ENCODE measurements at places on chromosomes 1 and 21. TPM values are rescaled to one million over a fixed set of nuclear protein-coding genes. Genes with fewer than 3 reads are reported as not detected.

DNA sequence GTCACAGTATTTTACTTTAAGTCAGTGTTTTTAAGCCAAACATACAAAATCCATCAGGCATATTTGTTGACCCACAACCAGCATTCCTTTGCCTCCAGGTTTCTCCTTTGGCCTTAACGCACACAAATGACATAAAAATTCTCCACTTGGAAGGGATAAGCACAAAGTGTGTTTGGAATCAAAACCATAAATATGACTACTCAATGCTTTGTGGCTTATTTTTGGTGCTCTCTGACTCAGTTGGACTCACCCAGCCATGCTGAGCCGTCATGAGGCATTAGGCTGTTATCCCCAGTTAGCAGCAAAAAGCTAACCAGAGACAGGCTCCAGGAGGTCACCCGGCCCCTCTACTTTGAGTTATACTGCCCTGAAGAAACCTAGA, 948 bp downstream of the PRUNE1 start:
- H3K4me3 ChIP-seq = peak overlapping the region; percentile 59
- DNase-seq = no peak
- H3K27ac ChIP-seq = peak overlapping the region; percentile 96
- H3K36me3 ChIP-seq = no peaks in the 10 kb centered on the region
- H3K4me1 ChIP-seq = peaks cover 67% of the 10 kb centered on the region

The BTBD8 gene
- total RNA-seq = 5.1 TPM

The CELA2A gene
- not detected for total RNA-seq

The CACHD1 gene
- total RNA-seq = 31.8 TPM

DNA sequence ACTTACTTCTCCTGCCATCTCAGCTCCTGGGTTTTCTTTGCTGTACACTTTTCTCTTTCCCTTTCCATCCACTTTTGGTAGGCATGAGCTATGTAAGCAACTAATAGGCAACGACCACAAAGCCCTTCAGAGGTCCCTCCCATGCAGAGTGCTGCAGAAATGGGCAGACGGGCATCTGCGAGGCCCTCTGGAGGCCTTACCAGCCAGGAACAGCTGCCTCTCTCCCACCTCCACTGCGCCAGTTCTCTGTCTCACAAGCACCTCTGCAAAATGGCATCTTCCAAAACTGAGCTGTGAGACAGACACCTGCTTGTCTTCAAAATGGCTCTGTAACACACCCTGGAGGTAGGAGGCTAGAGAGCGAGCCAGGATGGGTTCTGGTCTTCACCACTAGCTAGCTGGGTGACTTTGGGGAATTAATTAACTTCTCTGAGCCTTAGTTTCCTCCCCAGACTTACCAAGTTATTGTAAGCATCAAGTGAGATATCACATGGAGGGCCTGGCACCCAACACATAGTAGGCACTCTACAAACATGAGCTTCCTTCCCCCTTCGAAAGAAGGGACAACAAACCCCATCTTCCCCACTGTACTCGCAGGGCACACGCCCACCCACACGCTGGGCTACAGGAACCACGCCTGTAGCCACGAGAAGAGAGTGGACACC, 62.0 kb downstream of the BCAR3 start:
- no peaks in the 10 kb centered on the region for H3K27me3 ChIP-seq
- no peak overlapping the region for H3K4me3 ChIP-seq
- no peaks in the 10 kb centered on the region for H3K36me3 ChIP-seq
- H3K4me1 ChIP-seq = peaks cover 25% of the 10 kb centered on the region
- H3K27ac ChIP-seq = no peak overlapping the region
- no peak for DNase-seq

DNA sequence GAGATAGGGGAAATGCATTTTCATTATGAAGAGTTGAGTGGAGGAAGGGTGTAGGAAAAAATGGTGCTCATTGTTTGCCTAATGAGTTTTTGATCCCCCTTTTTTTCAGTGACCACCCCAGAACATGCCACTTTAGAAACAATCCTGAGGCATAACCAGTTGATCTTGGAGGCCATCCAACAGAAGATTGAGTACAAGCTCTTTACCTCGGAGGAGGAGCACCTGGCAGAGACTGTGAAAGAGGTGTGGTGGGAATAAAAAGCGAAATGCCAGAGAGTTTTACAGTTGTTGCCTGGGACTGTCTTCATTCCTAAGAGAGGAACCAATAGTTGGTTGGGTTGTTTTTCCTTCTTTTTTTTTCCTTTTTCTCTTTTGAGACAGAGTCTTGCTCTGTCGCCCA, 54.3 kb upstream of the EPHA8 start:
- no peak overlapping the region for H3K4me3 ChIP-seq
- H3K27me3 ChIP-seq = no peaks in the 10 kb centered on the region
- peaks cover 91% of the 10 kb centered on the region for H3K36me3 ChIP-seq
- no peak overlapping the region for H3K27ac ChIP-seq

- H3K36me3 ChIP-seq = no peaks in the 10 kb centered on the region
- no peak overlapping the region for H3K4me3 ChIP-seq
- DNase-seq = no peak
- H3K27ac ChIP-seq = no peak overlapping the region
- H3K27me3 ChIP-seq = no peaks in the 10 kb centered on the region
Measured at GRCh38 chr1:162365284-162366020, 11.2 kb downstream of the SPATA46 start.

The SELL gene
- 12.1 TPM for total RNA-seq

DNA sequence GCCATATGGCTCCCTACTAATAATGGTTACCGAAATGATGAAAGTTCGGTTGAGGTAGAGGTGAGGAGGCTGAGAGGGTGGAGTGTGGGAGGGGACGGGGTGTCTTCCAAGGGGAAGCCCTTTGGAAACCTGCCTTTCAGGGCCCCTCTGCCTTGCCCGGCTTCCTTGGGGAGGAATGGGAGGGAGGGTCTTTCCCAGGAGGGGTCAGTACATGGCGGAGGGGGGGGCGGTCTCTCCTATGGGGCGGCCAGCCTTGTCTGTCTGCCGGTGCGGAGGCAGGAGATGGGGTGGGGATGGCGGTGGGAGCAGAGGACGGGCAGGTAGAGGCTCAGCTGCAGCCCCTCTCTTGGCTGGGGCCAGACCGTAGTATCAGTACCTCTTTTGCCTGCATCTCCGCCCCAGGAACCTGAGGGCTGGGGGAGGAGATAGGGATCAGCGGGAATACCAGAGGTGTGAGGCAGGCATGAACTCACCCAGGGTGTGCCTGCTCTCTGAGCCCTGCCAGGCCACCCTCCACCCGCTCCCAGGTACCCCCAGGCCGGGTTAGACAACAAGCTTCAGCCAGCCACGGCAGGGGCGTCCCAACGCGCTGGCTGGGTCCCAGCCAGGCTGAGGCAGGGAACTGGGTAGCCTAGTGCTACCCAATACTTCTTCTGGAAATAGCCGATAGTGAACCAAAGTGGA, 79.4 kb upstream of the POU3F1 start:
- no peak for DNase-seq
- no peaks in the 10 kb centered on the region for H3K27me3 ChIP-seq
- H3K27ac ChIP-seq = no peak overlapping the region
- no peak overlapping the region for H3K4me3 ChIP-seq
- H3K4me1 ChIP-seq = no peaks in the 10 kb centered on the region

- no peaks in the 10 kb centered on the region for H3K36me3 ChIP-seq
- no peak overlapping the region for H3K4me3 ChIP-seq
- DNase-seq = no peak
- no peaks in the 10 kb centered on the region for H3K27me3 ChIP-seq
Measured at GRCh38 chr1:188367661-188368060, 1538.9 kb downstream of the PLA2G4A start.

The HSD3B2 gene
- not detected for total RNA-seq

The S100A3 gene
- 1.3 TPM for total RNA-seq
